ENCODE measurements at places on chromosomes 1 and 21. TPM values are rescaled to one million over a fixed set of nuclear protein-coding genes. Genes with fewer than 3 reads are reported as not detected.

DNA sequence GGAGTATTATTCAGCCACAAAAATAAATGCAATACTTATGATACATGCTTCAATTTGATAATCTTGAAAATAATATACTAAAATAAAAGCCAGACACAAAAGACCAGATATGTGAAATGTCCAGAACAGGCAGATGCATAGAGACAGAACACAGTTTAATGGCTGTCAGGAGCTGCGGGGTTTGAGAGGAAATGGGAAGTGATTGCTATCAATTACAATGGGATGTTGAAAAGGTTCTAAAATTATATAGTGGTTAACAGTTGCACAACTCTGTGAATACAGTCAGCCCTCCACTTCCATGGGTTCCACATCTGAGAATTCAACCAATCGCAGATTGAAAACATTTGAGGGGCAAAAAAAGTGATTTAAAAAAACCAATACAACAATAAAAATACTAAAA lies 54.0 kb downstream of the LTN1 start:
- no peak for DNase-seq

DNA sequence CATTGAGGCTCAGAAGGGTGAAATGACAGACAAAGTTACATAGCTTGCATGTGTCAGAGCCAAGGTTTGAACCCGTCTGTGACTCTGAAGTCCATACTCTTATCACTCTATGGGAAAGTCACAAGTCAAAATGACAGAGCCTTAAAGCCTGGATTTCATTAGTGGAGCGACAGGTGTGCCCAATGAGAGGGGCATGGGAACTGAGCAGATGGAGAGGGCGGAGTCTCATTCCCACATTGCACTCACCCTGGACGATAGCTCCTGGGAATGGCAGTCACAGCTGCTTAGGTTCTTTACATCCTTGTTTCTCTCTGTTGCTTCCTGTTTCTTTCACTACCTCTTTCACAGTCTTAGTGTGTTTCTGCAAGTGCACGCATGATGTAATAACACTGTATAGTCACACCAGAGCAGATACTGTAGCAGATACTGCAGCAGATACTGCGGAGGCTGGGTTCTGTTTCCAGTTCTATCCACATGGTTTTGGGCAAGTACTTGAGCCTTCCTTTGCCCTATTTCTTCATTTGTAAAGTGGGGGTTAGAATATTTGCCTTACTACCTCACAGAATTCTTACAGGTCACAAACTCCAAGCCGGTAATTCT lies 127.2 kb downstream of the ZSCAN20 start:
- no peak for DNase-seq

DNA sequence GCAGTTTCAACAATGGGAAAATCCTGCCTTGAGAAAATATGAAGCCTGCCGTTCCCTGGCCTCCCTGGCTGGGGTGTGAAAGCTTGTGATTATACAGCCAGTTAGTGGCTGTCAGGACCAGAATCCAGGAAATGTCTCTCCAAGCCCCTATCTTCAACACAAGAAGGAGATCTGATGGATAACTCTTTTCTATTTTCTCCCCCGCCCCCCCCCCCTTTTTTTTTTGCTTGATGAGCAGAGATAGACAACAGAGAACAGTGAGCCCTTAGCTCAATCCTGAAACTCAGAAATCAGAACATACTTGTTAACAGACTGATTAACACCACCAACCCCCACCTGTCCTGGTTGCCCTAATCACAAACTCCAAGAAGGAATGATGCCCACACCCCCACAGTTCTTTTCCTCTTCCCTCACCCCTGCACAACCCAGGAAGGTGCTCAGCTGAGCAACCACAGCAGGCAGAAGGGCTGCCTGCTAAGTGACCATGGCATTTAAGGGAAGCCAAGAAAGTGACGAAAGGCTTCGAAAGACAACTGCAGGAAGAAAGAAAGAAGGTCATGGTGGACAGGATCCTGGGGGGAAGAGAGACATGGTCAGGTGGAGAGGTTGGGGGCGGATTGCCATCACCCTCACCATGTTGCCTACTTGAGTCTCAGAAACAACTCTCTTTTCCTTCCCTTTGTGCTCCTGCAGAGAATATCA lies 12.3 kb upstream of the DENND2D start:
- no peak for DNase-seq

Gene GPR3
- 2.3 TPM for total RNA-seq

- DNase-seq, result no peak
Measured at GRCh38 chr1:219147571-219148019, 26.1 kb upstream of the LYPLAL1 start.

Gene ANGPTL3
- not detected for total RNA-seq

- DNase-seq, result no peak
Measured at GRCh38 chr1:101144671-101145448, 92.0 kb upstream of the S1PR1 start.

GRCh38 chr1:14946684-14947238 lies 206.8 kb upstream of the TMEM51 start:
- DNase-seq, result no peak

GRCh38 chr1:55334160-55334559 lies 119.0 kb upstream of the USP24 start:
- no peak for DNase-seq

Gene LHX8
- not detected for total RNA-seq

Gene DDX59
- total RNA-seq, result 17.3 TPM

Gene OPRD1
- not detected for total RNA-seq

- DNase-seq, result no peak
Measured at GRCh38 chr1:235397733-235398132, 30.5 kb downstream of the TBCE start.

- DNase-seq, result no peak
Measured at GRCh38 chr1:15902882-15903281, 55.4 kb downstream of the SPEN start.

Gene SPRR2D
- total RNA-seq, result not detected

DNA sequence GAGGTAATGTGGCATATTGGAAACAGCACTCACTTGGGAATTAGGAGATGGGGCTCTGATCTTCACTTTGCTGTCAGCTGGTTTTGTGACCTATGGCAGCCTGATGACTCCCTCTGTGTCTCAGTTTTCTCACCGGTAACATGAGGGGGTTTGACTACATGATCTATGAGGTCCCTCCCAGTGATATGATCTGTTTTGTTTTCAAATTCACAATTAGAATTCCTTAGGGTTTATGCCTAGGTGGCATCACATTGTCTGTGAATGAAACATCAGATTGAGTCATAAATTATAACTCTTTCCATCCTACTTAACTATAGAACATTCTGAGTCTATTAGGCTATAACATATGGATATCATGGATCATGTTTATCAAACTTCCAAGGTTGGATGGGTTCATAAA lies 386.6 kb downstream of the PTBP2 start:
- no peak for DNase-seq

DNA sequence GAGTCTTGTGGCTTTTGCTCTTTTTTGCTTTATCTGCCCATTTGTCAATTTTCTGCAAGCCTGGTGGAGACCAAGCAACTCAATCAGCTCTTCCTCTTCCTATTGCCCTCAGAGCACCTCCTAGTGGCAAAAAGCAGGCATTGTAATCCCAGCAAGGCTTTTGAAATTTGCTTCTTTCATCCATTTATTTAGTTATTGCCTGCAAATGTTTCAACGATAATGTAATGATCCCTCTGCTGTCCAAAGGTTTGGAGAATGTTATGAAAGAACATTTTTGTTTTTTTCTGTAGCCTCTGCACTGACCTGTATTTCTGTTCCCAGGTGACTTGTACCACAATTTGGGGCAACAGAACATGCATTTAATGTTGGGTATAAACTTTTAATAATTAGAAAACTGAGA lies 127.8 kb downstream of the GABPA start:
- DNase-seq, result no peak

DNA sequence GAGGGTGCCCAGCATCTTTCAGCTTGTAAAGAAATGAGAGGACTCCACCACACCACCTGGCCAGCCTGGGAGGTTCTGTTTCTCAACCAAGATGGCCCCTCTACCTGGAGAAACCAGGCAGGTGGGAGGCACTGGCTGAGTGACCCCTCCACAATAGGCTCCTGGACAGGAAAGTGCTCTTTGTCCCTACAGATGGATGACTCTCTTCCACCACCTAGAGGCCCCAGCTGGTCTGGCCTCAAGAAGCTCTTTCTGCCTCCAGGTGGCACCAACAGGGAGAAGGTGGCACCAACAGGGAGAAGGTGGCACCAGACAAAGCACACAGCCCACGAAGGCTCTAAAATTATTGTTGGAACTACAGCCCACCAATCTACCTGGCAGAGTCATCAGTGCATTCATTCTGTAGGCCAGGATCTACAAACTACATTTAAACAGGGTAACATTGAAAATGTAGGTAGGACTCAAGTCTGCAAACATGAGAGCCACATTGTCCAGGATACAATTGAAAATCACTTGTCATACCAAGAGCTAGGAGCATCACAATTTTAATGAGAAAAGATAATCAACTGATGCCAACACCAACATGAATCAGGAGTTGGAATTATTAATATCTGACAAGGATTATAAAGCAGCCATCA lies 14.4 kb downstream of the TMPRSS3 start:
- DNase-seq, result no peak
